NCI-H2029 treated with DMSO at 0.1 percent for 48 hours (cell line): ENCODE measurements at places on chromosomes 16 and 17.
A peak's percentile ranks its signal among the peaks of the same experiment; 100 is the strongest.

DNA sequence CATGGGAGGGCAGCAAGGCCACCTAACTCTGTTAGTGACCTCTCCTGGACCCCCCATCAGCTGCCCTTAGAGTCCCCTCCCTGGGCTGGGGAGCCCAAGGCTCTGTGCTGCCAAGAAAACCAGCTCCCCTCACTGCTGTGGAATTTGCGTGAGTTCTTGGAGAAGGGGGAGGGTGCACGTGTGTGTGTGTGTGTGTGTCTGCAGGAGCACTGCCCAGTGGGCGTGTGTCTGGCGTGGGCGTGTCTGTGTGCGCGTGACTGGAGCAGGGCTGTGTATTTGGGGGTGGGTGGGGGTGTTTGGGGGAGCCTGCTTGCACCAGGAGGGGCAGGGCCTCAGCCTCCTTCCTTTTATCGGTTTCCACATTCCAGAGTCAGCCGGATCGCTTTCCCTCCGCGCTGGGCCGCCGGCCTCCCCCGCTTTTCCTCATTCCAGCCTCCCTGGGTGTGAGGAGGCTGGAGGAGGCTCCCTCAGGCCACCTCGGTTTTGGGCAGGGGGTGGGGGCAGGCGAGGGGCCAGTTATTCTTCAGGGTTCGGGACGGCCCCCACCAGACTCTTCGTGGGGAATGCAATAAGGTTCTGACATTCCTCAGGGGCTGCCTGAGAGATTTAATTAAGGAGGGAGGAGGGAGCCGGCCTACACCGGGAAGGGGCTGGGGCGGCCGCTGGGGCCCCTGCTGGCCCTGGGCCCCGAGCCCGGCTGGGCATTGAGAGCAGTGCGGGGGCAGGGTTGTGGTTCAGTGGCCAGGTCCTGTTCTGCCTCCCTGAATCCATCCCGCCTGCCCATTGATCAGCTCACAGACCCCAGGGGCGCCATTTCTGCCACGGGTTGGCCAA lies 2.5 kb downstream of the VASN start:
- DNase-seq: no peak

- no peak for DNase-seq
Observed at GRCh38 chr17:9050801-9051401, 29.6 kb downstream of the NTN1 start.

DNA sequence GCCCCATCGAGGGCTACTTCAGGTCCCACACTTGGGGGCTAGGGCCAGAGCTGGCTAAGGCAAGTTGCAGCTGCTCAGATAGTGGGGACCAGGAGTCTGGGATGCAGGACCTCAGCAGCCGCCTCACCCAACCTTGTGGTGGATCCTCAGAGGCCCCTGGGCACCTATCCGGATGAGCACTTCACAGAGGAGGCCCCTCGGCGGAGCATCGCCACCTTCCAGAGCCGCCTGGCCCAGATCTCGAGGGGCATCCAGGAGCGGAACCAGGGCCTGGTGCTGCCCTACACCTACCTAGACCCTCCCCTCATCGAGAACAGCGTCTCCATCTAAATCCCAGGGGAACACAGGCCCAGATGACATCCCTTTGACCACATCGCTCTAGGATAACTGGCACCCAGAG lies 9.4 kb downstream of the ALOX15B start:
- DNase-seq: no peak

GRCh38 chr17:16975277-16975651 lies 3.3 kb upstream of the TNFRSF13B start:
- no peak for DNase-seq

DNA sequence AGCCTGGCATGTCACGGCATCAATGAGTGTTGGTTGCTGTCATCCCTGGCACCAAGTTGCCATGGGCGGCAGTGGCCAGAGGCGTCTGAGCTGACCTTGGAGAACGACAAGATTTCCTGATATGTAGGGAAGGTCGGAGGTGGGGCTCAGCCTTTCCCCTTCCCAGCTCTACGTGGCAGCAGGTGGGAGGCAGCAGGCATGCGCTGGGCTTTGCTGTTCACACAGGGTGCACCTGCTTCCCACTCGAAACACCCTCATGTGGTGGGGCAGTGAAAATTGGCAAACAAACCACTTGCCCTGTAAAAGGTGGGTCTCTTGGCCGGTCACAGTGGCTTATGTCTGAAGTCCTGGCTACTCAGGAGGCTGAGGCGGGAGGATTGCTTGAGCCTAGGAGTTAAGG lies 12.3 kb upstream of the TFAP4 start:
- no peak for DNase-seq

DNA sequence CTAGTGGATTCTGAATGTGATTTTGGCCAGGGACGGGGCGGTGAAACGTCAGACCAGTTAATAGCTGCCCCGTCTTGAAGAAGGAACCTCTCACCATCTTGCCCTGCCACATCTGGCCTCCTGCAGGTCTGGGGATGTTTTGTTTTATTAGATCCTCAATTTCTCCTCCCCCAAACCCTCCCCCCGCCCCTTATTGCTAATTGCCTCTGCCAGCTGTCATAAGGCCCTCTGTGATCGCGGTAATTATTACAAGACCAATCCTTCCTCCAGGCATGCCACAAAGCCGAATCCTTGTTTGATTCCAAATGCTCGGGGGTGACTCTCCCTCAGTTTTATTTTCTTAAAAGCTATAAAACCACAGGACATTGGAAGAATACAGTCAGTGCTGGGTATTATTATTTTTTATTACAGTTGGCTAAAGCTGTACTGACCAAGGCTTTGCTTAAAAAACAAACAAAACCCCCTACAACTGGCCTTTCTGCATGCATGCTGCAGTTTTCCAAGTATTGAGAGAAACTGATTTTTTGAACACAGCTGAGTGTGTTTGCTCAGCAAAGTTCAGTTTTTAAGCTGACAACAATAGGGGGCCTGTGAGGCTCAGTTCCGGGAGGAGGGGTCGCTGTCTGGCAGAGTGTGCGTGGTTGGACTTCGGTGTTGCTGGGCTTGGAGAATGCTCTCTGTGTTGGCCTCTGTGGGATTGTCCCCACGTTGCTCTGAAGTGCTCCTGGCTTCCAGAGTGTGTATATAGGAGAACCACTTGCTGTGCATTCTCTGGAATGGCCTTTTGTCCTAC lies 1.7 kb downstream of the KSR1 start:
- no peak for DNase-seq

GRCh38 chr16:46717692-46718091 lies 28.2 kb downstream of the ORC6 start:
- no peak for DNase-seq

- DNase-seq: no peak
Observed at GRCh38 chr16:75092777-75093176, 23.8 kb downstream of the LDHD start.

GRCh38 chr17:70563281-70563820 lies 394.0 kb downstream of the KCNJ2 start:
- peak; percentile 92 for DNase-seq

DNA sequence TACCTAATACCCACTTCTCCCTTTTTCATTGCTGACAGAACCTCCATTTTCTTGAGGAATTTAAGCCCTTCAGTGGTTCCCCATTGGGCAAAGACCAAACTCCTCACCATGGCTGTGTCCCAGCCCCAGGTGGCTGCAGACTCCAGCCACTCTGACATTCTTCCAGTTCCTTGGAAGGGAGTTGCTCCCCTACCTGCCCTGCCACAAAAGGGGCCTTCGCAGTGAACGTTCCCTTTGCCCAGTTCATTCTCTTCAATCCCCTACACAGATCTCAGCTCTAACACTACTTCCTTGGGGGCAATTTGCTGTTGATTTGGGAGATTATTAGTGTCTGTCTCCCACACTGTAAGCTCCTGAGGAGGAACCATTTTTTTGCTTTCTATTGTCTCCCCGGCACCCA lies 3.2 kb upstream of the AKTIP start:
- DNase-seq: no peak

GRCh38 chr17:44159519-44160210 lies 10.8 kb upstream of the ASB16 start:
- no peak for DNase-seq

DNA sequence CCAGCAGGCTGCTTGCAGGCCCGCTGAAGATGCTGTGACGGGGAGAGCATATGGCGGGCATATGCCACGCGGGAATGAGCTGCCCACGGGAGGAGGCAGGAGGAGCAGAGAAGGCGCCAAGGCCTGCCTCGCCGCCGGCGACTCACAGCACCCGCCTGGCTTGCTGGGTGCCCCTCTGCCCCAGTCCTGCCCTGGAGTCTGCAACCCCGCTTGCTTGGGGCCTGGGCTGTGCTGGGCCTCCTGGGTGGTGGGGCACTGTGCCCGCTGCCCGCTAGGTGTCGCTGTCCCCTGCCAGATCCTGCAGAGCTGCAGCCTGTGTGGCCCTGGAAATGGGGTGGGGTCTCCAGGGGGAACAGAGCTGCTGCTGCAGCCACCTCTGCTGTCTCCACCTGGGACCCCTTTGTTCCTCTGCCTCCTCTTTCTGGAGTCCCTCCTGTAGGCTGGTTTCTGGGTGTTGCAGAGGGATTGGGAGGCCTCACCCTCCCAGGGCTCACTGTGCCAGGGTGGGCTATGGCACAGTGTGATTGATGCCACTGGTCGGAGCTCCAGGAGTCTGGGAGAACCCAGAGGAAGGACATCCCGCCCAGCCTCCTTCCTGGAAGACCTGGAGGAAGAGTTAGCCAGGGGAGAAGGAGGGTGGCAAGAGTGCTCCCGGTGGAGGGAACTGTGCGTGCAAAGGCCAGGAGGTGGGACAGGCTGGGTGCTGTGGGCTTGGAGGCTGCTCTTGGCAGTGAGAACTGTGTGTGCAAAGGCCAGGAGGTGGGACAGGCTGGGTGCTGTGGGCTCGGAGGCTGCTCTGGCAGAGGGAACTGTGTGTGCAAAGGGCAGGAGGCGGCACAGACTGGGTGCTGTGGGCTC lies 141.0 kb upstream of the CIBAR2 start:
- DNase-seq: no peak

- DNase-seq: no peak
Observed at GRCh38 chr16:51556694-51557340, 405.7 kb upstream of the SALL1 start.

DNA sequence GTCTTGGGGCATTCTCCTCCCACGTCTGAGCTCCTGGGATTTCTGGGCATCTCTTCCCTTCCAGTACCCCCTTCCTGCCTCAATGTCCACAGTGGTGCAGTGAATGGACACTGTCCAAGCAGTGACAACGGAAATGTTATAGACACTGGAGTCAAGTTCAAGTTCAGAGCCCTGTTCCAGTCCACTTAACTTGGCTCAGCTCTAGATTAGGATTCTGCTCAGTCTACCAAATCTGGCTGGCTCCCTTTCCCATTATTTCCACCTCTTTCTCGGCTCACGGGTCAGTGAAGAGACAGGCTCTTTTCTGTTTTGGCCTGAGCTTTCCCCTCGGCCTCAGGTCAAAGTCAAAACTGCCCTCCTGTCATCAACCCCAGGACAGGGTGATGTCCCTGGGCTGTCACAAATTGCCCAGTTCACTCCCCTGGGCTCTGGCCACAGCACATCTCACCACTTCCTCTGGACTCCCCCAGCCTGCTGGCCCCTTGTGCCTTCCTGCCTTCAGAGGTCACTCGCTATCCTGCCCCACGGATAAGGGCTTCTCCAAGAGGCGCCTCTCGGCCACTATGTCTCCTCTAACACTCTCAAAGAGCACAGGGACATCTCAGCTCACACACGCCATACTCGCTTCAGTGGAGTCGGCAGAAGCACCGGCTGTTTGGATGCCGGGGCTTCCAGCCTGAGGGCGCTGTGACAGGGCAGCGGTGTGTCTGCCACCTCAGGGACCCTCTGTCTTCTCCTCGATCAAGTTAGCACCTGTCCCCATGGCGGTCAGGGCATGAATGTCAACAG lies 17.7 kb upstream of the MRPL38 start:
- no peak for DNase-seq

DNA sequence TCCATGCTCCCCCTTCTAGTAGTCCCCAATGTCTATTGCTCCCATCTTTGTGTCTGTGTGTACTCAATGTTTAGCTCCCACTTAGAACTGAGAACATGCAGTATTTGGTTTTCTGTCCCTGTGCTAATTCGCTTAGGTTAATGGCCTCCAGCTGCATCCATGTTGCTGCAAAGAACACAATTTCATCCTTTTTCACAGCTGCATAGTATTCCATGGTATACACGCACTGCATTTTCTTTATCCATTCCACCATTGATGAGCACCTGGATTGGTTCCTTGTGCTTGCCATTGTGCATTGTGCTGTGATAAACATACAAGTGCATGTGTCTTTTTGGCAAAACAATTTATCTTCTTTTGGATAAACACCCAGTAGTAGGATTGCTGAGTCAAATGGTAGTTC lies 77.0 kb upstream of the HSBP1 start:
- DNase-seq: no peak

- DNase-seq: no peak
Observed at GRCh38 chr16:29641561-29641960, 21.5 kb upstream of the SPN start.

DNA sequence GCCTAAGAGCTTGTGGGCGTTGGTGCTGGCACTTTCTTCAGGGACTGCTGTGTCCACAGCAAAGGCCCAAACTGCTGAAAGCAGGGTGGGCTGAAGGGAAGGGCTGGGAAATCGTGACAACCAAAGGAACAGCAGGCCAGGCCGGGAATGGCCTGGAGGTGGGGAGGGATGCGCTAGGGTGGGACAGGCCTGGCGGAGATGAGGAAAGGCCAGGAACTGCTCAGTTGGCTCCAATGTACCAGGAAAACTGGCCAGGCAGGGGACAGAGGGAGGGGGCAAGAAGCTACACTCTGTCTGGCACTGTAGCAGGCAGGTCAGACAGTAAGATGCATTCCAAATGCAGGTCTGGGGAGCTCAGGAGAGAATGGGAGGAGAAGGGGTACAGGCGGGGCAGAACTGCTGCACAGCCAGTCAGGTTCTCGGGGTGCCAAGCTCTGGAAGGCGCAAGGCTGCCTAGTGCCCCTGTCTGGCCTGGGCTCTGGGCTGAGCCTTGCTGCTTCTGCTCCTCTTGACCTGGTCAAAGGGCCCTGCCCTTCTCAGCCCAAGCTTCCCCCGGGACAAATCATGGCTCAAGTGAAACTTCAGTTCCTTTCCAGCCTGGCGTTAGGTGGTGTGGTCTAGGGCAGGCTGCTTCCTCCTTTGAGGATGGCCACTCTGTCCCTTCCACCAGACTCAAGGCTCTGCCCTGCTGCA lies 7.3 kb downstream of the PNMT start:
- no peak for DNase-seq

DNA sequence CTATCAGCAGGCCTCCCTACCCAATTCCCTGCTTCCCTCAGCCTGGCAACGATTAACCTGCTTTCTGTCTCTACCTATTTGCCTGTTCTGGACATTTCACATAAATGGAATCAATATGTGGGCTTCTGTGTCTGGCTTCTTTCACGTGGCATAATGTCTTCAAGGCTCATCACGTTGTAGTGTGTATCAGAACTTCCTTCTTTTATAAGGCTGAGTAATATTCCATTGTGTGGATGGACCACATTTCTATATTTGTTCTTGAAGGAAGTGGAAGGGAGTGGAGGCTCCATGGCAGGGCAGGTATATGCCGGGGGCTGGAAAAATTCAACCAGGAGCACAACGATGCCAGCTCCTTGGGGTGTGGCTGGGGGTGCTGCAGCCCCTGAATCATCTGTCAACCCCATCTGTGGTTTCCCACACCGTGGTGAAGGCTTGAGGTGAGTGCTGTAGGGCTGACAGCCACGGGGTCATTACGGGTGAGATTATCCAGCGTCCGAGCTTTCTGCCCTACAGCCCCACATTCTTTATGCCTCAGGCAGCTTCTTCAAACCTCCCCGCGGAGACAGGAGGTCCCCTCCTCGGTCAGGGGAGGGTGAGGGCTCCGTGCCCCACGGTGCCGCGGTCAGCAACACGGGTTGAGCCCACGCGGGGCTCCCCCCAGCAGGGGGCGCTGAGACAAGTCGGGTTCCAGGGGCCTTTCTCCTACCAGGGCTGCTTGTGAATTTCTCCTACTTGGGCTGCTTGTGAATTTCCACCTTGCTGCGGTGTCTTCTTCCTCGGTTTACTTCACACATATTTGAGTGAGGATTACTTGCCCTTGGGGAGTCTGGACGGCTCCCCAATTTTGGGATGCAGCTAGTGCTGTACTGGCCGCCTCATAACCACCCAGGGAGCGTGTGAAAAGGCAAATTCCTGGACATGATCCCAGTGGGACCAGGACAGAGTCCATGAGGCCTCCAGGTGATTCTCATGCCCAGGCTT lies 18.3 kb upstream of the WFIKKN2 start:
- DNase-seq: no peak
